NCI-H2081 (cell line): ENCODE measurements at places on chromosomes 16 and 17.

GRCh38 chr17:6286233-6286632, 148.7 kb downstream of the AIPL1 start:
- no peak for DNase-seq

GRCh38 chr17:61754124-61754523, 109.2 kb downstream of the BRIP1 start:
- DNase-seq: no peak

GRCh38 chr17:38908676-38909181, 16.7 kb upstream of the LASP1NB start:
- DNase-seq: no peak

DNA sequence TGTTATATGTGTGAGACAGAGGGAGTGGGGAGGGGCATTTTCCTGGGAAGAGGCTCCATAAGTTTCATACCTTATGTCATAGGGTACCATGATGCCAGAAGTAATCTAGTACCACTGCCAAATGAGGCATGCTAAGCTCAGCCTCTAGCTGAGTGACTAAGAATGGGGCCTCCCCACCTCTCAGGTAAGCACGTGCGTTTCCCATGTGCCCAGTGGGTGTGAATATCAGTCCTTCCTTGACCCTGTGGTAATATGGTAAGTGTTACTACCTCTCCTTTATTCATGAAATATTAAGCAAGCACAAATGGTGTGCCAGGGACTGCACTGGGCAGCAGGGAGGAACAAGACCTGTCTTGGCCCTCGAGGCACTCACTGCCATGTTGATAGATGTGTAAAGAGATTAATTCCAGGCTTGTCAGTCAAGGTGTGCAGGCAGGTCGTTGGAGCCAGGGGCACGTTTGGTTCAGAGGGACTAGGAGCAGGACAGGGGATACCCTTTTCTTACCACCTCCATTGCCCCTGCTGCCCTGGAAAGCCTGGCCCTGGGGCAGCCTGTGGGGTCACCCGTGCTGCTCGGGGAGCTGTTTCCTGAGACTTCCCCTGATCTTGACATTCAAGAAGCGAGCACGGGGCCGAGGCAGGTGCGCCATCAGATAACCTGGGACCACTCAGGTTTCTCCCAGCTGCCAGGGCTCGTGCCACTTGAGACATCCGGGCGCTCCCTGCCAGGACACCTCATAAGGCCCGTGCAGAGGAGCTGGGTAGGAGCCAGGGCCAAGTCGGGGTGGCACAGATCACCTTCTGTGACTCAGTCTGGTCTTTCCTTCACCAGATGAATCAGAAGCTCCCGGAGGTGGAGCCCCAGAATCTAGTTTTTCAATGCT, 8.8 kb downstream of the RSAD1 start:
- DNase-seq: no peak

GRCh38 chr17:33967608-33968349, 287.3 kb upstream of the CCL2 start:
- no peak for DNase-seq

DNA sequence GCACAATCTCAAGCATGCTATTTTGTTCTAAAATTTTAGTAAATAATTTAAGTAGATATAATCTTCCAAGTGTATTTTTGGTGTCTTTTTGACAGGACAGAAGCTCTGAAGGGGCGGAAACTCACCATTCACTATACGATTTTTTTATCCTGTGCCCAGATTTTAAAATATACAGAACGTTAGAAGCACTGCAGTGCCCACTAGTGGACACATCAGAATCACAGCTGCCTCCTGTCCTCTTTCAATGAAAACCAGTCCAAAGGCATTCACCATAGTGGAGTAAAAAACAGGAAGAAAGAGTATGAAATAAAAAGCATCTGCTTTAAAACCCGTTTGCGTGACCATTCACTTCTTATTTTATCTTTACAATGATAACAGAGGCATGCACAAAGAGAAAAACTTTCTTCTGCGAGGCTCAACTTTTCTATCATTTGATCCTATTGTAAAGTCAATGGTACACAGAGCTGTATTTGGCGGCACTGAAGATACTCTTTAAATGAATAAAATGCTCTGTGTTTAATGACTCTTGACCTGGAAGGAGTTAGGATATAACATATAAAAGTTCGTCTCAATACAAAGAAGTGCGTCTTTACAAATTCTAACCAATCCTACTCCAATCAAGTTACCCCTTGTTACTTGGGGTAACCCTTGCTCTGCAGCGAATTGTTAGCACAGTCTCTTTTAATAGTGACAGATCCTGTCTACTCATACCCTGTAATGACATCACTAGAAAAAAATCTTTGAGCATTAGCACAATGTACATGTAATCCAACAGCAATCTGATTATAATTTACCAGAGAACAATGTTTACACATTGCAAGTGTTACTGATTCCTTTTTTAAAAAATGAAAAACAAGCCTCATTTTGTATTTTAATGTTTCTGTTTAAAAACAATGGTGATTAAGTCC, 339.8 kb upstream of the PSMD7 start:
- DNase-seq: peak; percentile 48

DNA sequence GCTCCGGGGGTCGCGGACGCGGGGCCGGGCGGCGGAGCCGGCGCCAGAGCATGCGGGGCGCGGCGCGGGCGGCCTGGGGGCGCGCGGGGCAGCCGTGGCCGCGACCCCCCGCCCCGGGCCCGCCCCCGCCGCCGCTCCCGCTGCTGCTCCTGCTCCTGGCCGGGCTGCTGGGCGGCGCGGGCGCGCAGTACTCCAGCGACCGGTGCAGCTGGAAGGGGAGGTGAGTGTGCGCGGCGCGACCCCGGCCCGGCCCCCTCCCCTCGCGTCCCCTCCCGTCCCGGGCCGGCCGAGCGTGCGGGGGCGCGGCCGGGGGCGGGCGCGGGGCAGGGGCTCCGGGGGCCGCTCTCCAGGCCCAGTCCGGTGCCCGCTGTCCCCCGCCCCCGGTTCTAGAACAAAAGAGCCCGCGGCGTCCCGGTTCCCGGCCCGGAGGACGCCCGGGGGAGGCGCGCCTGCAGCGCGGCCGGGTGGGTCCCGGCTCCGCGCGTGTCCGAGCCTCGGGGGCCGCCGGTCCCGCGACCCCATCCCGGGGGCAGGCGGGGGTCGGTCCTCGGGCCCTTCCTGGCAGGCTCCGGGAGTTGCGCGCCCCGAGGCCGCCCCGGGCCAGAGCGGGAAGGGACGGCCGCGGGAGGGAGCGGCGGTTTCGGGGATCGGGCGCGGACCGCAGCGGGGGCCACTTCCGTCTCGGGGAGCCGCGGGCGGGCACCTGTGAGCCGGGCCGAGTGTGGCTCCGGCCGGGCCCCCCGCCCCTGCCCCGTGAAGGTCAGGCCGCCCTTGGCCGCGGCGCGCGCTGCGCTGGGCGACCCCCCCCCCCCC, 563 bp downstream of the METRNL start:
- DNase-seq: no peak

DNA sequence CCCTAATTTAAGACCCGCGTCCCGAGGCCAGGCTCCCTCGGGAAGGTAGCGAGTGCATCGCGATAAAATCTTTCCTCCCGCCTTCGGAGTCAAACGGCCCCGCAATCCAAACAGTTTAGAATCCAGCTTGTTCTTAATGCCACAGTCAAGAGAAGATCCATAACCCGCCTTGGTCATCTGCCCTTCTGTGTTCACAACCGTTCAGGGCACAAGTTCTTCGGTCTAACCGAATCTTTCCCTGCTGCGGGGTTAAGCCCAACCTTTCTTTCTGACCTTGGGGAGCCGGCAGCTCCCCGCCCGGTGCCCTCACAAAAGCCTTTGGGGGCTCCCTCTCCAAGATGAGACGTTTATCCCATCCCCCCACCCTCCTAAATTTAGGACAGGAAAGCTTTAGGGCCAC, 30.3 kb downstream of the CPSF4L start:
- no peak for DNase-seq

DNA sequence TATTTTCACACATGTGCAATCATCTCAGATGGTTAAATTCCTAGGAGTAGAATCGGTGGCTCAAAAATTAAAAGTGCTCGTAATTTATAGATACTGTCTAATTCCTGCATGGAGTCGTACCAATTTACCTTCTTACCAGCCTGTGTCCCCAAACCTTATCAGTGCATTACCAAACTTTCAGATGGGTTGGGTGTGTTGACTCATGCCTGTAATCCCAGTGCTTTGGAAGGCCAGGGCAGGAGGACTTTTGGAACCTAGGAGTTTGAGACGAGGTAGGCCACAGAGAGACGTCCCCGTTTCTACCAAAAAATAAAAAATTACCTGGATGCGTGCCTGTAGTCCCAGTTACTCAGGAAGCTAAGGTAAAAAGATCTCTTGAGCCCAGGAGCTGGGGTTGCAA, 34.5 kb upstream of the GPRC5B start:
- DNase-seq: no peak

DNA sequence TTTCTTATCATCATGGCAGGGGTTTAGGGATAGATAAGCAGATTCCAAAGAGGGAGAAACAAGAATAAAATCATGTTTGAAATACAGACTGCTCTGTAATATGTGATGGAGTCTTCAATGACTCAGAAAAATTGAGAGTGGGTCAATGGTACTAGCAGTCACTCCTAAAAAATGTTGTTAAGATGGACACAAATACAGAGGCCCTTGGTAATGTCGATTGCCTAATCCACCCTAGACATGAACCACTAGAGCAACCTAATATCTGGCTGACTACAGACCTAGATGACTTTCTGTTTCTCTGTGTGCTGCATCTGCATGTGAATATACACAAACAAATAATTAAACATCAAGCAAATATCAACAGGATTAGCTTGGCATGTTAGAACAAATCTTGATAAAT, 135.8 kb downstream of the CDH8 start:
- DNase-seq: no peak

- DNase-seq: no peak
Measured at GRCh38 chr17:38464251-38464722, 36.0 kb downstream of the ARHGAP23 start.

DNA sequence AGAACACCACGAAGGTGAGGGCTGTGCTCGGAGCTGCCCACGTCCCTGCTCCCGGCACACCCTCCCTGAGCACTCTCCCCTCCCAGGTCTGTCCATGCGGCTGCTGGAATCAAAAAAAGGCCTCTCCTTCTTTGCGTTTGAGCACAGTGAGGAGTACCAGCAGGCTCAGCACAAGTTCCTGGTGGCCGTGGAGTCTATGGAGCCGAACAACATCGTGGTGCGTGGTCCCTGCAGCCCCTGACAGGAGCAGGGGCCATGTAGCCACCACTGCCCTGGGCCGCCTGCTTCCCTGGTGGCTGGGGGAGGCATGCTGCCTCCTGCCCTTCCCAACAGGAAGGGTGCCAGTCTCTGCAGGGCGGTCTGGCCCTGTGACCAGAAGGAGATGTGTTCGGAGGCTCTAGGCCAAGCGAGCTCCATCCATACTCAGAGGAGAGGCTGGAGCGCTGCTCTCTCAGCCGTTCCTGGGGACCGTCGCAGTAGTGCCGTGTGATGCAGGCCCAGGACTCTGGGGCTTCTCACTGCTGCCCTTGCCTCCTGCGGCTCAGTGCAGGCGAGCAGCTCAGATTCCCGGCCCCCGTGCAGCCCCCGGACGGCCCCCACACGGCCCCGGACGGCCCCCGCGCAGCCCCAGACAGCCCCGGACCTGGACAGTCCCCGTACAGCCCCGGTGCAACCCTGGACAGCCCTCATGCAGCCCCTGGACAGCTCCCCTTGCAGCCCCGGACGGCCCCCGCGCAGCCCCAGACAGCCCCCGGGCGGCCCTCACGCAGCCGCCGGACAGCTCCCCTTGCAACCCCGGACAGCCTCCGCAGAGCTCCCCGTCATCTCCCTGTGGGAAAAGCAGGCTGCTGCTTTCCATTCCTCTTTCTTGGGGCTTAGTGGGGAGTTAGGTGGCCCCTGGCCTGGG, 20.5 kb downstream of the TCF25 start:
- no peak for DNase-seq

DNA sequence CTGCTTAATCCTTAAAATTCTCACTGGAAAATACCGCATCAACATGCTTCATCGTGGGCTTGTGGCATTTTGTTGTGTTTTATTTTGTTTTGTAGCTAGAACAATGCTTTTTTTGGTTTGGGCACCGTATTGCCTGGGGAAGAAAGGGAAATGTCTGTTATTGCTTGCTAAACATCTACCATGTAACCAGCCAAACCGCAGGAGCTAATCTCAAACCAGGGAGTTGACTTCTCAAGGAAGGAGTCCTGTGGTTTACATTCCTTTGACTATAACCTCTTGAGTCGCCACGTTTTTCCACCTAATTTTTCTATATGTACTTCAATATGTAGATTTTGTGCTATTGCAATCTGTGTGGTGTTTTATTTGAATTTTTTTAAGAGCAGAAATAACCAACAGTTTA, 593.5 kb upstream of the SOX9 start:
- no peak for DNase-seq
